ENCODE measurements at places on chromosomes 7 and 10.

DNA sequence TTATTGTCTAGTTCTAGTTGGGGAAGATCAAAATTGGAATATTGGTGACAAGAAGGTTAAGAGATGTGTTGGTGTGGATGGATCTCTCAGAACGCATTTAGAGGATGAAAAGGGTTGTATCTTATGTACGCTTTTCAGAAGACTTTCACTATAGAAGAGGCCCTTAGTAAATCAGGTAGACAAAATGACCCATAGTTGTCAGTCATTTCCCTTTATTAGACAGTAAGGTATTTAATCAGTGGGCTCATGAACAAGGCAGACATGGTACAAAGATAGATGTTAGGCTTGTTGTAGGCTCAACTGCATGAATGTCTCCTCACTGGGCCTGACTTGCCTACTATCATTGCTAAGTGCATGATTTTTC lies 359.2 kb downstream of the PHF14 start:
- DNase-seq: no peak

DNA sequence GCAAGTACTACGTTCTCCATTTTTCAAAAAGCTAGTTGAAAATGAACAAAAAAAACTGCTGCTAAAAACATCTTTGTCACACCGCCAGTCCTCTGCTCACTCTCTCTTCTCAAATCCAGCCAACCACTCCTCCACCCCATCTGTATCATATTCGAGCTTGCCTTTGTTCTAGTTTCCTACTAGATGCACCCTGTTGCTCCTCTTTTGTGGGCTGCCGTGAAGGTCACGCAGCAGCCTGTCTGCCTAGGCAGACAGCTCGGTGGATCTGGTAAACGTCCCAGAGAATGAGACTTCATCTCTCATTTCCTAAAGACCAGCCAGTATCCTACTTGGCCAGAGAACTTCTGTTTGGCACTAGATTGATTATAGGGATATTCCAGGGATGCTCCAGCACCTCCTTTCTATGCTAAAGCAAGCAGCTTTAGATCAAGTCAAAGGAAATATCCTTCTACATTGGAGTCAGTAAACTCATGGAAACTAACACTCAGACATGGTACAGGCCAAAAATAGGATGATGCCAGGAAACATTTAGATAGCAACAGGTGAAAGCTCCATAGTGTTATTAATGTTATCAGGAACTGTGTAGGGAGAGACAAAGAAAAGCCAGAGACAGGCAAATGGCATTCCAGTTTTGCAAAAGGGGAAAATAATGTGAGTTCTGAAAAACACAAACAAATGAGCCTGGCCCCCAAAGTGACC lies 8.7 kb upstream of the PLXNA4 start:
- no peak for DNase-seq

GRCh38 chr10:91800182-91800581 lies 2.0 kb downstream of the TNKS2 start:
- DNase-seq: no peak

DNA sequence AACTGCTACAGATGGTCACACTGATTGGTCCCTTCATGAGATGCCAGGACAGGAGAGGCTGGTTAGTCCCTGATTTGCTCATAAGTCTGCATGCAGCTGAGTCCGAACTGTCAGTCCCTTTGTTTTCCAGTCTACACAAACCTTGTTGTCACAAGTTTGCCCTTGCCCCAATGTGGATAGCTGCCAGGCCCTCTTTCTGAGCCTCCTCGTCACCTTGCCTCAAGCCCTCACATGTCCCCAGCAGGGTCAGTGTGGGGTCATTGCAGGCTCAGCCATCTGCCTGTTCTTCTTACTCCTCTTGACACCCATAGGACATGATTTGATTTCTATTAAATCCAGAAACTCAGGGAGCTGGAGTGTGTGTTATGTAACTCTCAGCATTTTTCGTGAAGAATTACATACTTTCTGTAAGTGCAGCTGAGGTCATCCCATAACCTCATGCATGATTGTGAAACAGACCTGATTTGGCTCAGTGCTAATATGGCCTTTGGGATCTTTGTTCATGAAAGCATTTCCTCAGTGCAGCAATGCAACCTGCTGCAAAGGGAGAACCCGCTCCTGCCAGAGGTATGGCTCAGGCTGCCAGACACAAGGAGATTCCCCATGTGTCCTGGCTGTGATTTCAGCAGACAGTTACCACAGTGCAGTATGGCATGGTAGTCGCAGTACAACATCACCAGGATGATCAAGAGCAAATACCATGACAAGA lies 70.0 kb upstream of the ZMIZ2 start:
- DNase-seq: no peak

DNA sequence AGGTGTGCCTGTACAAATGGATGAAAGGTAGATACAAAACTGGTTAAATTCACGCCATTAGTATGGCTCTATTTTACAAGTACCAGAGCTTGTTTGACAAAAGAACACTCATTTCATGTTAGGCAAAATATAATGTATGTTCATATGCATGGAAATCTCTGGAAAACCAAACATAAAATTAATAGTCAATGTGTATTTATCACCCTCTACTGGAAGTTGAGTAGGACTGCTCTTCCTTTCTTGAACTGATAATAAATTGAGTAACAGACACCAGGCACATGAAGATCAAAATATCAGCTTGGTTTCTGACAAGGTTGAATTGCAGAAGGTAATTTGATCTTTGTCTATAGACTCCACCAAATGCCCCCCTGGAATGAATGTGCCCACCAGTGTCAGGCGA lies 19.8 kb upstream of the AKR1B1 start:
- no peak for DNase-seq

GRCh38 chr10:110033701-110034235 lies 26.0 kb downstream of the ADD3 start:
- no peak for DNase-seq

DNA sequence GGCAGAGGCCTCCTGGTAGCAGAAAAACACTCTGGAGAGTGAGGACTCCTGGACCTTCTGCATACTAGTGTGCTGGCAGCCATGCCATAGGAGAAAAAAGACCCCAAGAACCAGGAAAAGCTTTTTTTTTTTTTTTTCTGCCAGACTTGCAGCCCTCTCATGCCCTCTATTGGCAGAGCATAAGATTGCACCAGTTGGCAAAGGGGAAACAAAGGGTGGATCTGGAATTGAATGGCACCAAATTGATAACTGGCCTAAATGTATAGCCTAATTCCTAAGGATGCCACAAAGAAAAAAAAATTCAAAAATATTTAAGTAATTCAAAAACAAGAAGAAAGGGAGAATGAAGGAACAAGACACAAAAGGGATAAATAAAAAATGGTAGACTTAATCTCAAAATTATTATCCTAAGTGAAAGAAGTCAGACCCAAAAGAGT lies 112.5 kb upstream of the GHITM start:
- DNase-seq: no peak

- no peak for DNase-seq
Measured at GRCh38 chr7:69243016-69243415, 355.3 kb upstream of the AUTS2 start.

DNA sequence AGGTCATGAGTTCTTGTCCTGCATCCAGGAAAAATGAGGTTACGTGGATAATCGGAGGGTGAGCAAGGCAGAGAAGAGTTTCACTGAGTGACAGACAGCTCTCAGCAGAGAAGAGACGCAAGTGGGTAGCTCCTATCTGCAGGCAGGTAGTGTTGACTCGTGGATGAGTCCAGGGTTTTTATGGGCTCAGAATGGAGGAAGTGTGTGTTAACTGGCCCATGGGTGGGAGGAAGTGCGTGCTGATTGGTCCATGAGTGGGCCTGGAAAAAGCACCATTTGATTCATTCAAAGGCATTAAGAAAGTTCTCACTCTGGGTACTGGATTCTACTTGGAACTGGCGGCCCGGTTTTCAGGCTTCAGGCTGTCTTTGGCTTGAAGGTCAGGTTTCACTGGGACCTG lies 4.8 kb upstream of the DMTF1 start:
- no peak for DNase-seq

DNA sequence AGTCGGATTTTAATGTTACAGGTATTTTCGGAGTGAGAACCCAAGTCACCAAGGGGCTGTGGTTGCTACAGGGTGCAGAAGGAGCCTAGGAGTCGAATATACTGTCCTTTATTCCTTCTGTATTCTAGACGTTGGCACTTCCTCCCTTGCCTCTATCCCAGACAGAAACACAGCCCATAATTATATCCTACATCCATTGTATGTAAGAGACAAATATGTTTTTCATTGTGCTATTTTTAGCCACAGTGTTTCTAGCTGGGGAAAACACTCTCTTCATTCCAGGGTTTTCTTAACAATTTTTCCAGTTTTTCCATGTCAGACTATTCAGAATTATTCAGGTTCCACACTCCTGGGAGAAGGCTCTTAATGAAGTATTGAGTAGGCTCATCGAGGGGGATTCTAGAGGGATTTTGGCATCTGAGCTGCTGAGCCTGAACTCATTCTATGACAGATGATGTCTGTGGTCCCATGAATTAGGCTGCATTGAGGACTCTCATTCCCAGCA lies 32.6 kb downstream of the KIAA1217 start:
- no peak for DNase-seq

DNA sequence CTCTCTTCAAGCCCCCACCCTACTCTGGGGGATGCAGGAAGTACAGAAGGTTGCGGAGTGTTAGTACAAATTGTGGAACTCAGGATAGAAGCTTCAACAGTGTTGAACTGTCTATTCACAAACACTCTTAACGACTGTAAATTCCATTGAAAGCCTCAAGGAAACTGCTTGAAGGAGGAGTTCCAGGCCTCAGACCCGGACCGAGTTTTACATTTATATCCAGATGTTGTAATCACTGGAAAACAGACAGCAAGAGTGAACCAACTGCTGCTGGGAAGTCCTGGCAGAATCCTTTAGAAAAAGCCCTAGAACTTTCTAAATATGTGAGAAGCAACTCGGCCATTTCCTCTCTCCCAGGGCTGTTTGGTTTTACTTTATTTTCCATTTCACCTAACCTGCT lies 84.1 kb upstream of the LRRC18 start:
- DNase-seq: no peak

DNA sequence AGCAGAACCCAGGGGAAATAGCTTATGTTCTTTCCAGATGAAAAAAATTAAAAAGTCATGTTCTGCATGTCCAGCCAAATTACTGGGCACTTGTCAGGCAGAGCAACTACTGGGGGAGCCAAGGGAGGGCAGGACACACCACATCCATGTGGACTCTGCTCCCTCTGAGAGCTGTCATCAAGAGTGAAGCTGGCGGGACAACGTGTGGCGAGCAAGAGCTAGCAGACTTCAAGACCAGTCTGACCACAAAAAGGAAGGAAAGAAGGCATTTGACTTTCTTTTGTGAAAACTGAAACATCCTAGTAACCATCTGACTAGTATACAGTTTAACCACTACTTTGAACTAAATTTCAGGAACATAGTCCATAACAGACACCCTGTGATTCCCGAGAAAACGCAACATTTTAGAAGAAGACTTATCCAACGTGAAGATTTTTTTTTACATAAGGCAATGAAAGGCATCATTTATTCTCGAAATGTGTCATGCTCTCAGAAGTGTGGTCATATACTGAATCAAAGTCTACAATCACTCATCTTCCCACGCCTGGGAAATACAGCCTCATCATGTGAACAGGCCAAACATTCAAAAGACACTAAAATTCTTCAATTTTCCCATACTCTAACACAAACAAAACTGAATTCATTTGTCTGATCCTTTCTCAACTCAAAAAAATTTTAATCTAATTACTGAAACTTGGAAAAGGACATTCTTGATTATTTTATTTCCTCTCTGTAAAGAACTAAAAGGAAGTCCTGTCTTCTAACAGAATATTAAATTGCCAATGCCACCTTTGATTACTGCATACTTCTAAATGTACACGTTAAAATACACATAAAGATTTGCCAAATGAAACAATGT lies 15.5 kb downstream of the CYTH3 start:
- no peak for DNase-seq

DNA sequence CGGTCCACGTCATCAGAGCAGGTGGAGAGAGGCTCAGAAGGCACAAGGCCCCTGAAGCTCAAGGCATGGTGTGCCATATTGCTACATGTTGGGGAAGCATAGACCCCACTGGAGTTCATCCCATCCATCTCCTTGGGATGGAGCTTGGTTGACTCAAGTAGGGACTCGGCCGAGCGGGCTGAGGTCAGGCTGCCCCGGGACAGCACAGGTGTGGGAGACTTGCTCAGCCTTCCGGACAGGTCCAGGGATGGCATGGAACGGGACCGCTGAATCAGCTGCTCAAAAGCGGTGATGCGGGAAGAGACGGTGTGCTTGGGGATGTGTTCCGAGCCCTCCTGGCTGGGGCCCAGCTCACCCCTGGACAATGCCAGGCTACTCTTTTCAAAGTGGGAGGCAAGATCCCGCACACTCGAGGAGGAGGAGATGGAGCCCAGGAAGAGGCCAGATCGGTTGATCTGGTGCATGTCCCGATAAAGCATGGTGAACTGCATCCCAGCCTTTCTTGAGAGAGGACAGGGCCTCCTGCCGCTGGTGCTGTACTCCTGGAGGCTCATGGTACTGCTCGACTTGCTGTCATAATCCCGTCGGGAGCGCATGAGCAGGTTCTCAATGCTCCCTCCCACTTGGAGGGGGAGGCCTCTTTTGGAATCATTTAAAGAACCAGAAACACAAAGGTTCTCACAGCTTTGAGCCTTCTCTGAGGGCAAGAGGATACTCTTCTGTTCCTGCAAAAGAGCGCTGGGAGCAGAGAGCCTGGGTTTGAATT lies 65.6 kb upstream of the PDLIM1 start:
- DNase-seq: no peak

GRCh38 chr7:19749658-19750057 lies 23.8 kb downstream of the TMEM196 start:
- no peak for DNase-seq

GRCh38 chr10:78853864-78854263 lies 214.9 kb upstream of the ZMIZ1 start:
- no peak for DNase-seq

DNA sequence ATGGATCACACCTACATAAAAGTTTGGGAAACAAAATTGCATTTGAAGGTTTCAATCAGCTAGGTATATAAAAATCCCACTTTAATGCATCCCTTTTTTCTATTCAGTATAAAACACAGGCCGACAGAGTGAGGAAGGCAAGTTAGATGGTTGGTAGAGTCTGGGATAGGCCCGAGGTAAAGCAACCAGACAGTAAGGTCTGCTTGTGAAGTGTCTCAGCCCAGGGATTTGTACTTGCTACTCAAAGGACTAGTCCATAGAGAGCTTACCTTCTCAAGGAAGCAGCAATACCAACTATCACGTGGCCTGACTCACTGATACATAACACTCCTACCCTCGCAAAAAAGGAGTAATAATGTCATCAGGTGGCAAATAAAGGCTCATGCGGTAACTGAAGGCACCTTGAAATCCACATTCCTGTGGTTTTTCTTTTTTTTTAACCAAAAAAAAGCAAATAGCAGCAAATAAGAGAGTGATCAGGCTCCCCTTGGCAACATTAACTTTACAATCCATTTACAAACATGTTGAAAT lies 56.2 kb upstream of the ATP6V0A4 start:
- no peak for DNase-seq
